NCI-H1092 (cell line): ENCODE measurements at places on chromosomes 13 and 19.

DNA sequence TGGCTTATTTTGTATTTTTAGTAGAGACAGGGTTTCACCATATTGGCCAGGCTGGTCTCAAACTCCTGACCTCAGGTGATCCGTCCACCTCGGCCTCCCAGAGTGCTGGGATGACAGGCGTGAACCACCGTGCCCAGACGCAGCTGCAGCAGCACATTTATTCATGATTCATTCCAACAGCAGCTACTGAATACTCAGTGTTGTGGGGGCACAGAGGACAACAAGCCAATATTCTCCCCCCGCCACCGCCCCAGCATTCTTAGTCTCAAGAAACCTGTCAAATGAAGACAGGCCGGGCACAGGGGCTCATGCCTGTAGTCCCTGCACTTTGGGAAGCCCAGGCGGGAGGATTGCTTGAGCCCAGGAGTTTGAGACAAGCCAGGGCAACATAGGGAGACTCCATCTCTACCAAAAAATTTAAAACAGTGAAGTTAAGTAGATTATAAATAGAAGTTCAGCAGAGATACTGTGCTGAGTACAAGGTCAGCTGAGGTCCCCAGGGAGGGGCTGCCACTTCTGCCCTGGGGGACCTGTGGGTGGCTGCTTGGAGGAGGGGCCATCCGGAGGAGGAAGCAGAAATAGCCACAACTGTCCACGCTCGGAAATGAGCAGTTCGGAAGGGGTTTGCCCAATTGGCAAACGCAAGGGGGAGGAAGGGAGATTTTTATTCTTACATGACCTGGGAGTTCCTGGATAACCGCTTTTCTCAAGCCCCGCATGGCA lies 4.3 kb downstream of the DOT1L start:
- no peak for DNase-seq

DNA sequence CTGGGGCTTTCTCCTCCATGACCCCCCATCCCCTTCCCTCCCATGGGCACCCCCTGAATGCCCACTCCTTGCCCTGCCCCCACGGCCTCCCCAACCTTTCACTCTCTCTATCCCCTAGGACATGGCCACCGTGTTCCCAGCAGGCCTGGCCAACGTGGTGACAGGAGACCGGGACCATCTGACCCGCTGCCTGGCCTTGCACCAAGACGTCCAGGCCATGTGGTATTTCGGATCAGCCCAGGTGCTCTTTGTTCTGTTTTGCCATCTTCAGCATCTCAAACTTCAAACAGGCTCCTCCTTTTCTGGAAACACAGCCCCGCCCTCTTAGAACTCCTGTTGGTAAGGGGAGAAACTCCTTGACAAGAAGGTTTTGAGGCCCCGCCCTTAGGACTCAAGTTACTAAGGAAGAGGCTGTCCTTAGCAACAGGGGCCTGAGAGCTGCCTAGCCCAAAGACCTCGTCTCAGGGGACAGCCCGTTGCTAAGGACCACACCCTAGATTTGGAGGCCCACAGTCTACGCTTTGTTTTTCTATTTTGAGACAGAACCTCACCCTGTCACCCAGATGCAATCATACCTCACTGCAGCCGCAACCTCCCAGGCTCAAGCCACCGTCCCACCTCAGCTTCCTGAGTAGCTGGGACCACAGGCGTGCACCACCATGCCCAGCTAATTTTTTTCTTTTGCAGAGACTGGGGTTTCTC lies 5.1 kb upstream of the FLT3LG start:
- no peak for DNase-seq

GRCh38 chr13:21986602-21987001 lies 315.7 kb downstream of the FGF9 start:
- DNase-seq = no peak

- no peak for DNase-seq
Observed at GRCh38 chr19:2360833-2361232, 768 bp downstream of the TMPRSS9 start.

GRCh38 chr13:74104661-74105275 lies 29.4 kb downstream of the KLF12 start:
- no peak for DNase-seq

GRCh38 chr19:19563348-19563848 lies 25.3 kb downstream of the CILP2 start:
- no peak for DNase-seq

- DNase-seq = peak; percentile 81
Observed at GRCh38 chr19:21463449-21464105, 41.8 kb upstream of the ZNF429 start.

GRCh38 chr19:5674714-5675113 lies 5.6 kb downstream of the MICOS13 start:
- DNase-seq = no peak
